ENCODE measurements at places on chromosomes 6 and 20.

- no peak for DNase-seq
Measured at GRCh38 chr20:62517901-62518610, 42.3 kb upstream of the GATA5 start.

DNA sequence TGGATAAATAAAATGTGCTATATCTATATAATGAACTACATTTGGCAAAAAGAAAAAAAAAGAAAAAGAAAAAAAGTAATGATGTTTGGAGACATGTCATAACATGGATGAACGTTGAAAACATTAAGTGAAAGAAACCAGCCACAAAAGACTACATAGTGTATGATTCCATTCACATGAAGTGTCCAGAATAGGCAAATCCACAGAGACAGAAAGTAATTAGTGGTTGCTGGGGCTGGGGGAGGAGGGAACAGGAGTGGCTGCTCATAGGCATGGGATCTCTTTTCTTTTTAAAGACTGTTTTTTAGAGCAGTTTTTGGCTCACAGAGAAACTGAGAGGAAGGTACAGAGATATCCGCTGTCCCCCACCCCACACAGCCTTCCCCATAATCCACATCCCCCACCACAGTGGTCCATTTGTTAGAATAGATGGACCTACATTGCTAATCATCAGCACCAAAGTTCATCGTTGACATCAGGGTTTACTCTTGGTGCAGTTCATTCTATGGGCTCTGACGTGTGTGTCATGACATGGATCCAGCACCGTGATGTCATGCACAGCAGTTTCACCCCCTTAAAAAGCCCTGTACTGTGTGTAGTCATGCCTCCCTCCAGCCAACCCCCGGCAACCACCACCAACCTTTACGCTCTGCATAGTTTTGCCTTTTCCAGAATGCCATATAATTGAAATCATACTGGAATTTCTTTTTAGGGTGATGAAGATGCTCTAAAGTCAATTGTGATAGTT is 240.9 kb upstream of the RREB1 start:
- no peak for DNase-seq

- DNase-seq = no peak
Measured at GRCh38 chr6:56984361-56984760, 29.5 kb downstream of the BEND6 start.

DNA sequence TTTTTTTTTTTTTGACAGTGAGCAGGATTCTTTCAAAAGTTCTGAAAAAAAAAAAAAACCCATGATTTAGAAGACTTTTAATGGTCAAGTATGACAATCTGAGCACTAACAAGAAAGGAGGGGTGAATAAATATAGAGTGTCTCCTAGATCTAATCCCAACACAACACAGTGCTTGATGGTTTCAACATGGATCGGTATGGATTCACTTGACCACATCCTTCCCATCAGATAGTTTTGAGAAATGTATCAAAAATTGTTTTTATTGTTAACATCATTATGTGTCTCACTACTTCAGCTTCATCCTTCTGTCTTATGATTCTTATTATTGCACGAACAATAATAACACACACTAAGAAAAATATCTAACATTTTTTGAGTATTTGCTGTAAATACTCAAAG is 21.0 kb downstream of the KIF13A start:
- DNase-seq = no peak

All from CD4-positive, alpha-beta T cell (primary cell).